ENCODE measurements at places on chromosomes 5 and 9.

- no peak for DNase-seq
Observed at GRCh38 chr5:90477621-90478215, 3.1 kb downstream of the POLR3G start.

DNA sequence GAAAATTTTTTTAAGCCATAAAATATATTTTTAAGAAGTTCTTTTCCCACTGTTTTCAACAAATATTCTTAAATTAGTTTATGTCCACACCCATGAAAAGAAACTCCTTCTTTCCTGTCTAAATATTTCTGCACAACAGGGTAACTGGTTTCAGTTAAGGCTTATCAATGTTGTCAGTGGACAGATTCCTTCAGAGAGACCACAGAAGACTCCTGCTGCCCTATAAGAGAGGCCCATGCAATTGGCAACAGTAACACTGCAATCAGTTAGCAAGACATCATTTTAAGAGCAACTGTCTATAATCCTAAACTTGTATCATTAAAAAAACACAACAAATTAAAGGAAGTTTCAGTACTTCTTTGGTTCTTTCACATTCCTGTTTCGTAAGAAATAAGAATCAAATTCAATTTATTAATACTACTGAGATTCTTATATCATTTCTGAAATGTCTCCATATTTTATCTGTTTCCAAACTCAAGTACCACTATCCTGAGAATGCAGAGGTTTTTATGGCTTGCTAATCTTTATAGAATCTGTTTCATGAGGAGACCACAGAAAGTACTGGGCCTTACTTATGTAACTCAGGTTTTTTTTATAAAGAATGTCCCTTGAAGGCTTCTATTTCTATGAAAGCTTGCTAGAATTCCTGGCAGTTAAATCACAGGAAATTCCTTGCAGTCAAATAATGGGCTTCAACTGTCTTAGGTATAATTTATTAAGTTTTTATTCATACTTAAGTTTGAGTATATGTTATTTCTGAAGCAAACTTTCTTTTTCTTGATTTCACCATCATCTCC, 240.2 kb downstream of the RFX3 start:
- DNase-seq, result no peak

DNA sequence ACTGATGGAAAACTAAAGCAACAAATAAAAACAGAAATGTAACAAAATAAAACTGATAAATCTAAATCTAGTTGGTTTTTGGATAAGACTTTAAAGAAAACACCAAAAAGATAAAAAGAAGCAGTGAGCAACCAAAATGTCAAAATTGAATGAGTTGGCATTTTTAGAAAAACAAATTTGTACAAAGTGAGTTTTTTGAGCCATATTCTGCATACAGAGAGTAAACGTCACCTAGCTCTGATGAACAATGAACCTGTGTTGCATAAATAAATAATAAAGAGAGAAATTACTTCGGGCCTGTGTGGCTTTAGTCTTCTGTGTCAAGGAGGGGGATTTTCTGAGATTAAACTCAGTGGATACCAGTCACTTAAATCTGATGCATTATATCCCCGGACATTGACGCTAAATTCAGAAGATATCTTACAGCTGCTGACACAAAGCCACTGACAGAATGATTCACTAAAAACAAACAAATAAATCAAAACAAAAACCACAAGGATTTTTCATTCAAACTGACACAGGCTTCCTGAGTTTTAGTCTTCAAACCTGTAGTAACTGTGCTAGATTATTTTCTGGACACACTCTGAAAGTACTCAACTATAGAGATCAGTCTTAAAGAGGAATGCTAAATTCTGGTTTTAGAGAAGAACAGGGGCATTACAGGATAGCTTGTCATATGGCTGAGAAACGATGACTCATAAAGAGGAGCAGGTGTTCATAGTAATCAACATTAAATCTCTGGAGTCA, 403.5 kb upstream of the ST8SIA4 start:
- DNase-seq, result no peak

- no peak for DNase-seq
Observed at GRCh38 chr9:81898851-81899250, 29.4 kb upstream of the SPATA31D4 start.

DNA sequence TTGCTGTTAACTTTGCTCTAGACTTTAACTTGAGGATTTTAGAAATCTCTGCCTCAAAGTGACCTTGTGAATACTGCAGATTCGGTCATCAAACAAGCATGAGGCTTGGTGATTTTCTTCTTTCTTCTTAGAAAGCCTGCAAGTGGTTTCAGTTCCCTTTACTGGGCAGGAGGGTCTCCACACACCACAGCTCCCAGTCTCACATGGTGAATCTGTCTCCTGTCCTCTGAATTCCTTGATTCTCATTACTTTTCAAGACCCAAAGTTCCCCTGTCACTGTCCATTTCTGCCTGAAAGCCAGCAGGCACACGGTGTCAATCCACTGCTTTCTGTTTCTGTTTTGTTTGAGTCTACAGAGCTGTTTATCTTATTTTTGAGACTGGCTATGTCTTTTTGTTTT, 14.1 kb downstream of the HSPB3 start:
- no peak for DNase-seq

- DNase-seq, result no peak
Observed at GRCh38 chr9:99399474-99399873, 177.4 kb downstream of the SEC61B start.

DNA sequence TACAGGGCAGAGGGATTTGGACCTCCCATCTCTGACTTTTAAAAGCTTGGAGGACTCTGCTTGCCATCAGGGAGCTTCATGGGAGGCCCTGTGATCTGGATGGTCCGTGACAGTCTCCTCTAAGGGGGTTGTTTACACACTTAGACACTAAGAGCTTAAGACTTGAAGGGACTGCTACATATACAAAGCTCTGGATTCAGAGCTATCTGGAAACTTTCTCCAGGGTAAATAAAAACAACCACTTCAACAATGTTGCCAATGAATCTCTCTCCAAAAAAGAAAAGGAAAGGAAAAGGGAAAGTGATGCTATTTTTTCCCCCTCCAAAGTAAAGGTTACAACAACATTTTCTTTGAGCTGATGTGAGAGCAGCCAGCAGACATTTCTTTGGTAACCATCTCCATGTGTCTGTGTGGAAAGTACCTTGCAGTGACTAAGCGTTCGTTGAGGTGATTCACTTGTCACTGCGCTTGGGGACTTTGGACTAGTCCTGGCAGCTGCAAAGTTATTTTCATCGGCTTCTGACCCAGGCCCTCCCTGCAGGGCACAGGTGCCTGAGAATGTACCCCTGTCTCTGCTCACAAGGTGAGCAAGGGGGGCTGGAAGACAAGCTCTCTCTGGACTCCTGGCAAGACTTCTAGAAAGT, 262.1 kb upstream of the KLF4 start:
- DNase-seq, result no peak

DNA sequence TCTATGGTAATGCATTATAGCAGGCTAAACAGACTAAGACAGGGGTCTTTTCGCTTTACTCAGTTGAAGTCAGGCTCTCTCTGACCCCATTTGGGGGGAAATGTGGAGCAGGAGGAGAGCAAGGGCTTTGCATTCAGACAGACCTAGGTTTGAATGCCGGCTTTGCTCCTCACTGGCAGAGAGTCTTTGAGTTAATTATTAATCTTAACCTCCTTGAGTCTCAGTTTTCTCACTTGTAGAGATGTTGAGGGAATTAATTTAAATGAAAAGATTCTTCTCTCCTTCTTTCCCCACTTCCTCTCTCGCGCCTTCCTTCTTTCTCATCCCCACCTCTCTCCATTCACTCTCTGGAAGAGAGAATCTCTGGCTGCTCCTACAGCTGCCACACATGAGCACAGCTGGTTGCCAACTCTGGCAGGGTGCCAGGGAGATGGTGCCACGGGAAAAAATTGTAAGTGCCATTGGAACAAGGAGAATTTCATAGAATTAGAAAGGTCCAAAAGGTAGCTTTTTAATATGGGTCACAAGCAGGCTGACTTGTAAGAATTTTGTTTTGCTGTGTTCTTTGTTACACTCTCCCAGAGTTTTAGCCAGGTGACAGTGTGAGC, 25.2 kb upstream of the GLRA1 start:
- DNase-seq, result no peak

GRCh38 chr5:17261075-17261474, 43.6 kb downstream of the BASP1 start:
- no peak for DNase-seq

DNA sequence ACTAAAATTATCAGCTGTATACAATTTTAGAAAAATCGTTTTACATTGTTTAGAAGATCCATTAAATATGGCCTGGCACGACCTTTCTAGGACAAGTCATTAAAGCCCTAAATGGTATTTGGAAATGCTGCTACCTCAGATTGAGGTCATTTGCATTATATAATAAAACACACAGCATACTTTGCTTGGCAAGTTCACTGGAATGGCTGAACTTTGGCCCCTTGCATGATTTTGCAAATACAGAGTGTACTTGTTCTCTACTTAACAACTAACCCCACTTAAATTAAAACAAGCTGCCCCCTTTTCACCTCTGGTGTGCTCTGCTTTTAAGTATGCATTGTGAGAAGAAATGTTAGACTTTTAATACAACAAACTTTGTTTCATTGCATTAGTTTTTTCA, 860.1 kb downstream of the PTPRD start:
- no peak for DNase-seq

DNA sequence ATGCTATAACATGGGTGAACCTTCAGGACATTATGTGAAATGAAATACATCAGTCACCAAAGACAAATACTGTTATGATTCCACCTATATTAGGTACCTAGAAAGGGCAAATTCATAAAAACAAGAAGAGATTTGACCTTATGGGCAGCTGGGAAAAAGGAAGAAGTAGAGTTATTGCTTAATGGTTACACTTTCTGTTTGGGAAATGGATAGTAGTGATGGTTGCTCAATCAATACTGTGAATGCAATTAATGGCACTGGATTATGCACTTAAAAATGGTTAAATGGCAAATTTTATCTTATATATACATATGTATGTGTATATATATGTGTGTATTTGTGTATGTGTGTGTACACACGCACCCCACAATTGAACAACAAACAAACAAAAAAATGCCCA, 15.2 kb downstream of the FKBP15 start:
- DNase-seq, result no peak

DNA sequence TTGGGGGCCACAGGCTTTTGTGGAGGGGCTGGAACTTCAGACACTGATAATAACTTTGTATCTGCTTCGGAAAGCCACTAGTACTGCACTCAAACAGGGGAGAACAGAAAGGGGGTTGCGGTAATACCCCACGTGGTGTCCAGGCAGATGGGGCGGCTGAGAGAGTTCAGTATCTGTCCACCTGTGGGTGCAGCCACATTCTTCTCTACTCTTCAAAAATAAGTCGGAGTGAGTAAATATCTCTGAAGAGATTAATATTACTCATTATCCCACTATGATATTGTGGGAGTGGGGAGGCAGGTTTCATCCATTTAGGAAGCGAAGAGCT, 102.1 kb upstream of the SSBP2 start:
- no peak for DNase-seq

DNA sequence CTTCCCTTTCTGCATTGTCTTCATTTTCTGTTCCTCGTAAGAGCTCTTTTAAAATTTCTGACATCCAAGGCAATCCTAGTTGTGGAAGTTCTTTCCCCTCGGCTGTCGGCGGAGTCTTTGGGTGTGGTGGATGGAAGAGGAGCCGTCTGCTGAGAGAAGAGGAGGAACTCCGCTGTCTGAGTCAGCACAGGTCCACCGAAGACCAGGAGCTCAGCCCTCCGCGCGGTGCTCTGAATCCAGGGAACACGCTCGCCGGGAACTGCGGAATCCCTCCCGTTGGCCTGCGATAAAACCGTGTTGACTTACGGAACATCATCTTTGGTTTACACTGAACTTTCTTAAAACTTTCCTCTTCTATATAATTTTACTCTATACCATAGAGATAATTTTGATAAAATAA, 100.7 kb upstream of the IRX4 start:
- DNase-seq, result no peak

- no peak for DNase-seq
Observed at GRCh38 chr5:130234816-130235215, 330.6 kb downstream of the CHSY3 start.

DNA sequence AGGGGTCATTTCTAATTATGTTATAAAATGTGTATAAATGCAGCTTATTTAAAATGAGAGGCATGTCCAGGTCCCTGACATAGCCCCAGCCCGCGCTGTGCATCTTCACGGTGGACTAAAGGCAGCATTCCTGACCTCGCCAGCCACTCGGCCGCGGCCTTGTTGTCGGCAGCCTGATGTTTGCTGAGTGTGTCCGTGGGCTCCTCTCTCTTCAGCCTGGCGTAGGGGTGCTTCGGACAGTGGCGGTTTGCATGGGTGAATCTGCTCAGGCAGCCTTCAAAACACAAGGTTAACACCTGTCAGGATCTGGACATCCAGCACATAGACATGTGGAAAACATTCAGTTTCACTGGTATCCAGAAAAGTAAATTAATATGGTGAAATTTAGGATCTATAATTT, 8.8 kb upstream of the SLC35D2 start:
- no peak for DNase-seq

- no peak for DNase-seq
Observed at GRCh38 chr9:90368928-90369327, 273.7 kb downstream of the DIRAS2 start.

- DNase-seq, result no peak
Observed at GRCh38 chr5:175243441-175243840, 200.5 kb downstream of the DRD1 start.

DNA sequence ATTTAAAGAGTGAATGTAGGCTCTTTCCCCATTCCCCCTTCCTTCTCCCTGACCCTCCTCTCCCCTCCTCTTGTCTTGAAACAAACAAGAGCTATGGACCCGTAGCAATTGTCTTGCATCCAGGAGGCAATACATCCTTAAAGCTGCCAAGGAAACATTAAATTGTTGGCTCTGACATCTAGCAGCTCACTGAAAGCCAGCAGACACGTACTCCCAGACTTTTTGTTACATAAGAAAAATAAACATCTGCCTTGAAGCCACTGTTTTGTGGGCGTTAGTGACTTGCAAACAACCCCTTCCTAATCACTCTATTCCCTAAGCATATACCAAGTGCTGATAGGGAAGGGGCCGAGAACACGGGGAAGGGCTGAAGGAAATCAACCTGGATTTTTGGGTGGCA, 8.6 kb downstream of the SLC45A2 start:
- DNase-seq, result no peak

DNA sequence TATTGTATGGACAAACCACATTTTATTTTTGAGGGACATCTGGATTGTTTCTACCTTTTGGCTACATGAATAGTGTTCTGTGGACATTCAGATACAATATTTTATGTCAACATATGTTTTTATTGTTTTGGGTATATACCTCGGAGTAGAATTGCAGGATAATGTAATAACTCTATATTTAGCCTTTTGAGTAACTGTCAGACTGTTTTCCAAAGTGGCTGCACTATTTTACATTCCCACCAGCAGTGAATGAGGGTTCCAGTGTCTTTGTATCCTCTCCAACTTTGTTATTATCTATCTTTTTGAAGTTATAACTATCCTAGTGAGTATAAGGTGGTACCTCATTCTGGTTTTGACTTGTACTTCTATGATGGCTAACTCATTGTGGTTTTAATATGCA, 11.0 kb downstream of the NDUFS4 start:
- DNase-seq, result no peak

All from stimulated activated CD8-positive, alpha-beta memory T cell treated with anti-CD3 and anti-CD28 coated beads, Interleukin-4, amount 100 ng/mL, for 24 hours (primary cell).